ENCODE measurements at places on chromosomes 12 and 14.

DNA sequence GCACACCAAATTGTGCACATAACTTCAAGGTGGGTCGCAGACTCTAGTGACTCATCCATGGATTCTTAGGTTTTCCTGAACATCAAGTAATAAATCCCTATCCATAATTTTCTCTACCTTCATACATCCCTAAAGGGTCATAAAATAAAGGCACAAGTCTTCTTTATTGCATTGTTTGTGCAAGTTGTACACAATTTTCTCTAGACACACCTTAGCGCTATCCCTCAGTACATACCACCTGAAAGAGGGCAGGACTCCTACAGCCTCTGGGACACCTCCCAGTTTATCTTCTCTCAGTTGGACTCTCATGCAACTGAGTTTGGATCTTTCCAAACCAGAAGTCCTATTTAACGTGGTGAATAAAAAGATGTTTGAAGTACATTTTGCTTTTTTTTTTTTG is 168.5 kb upstream of the BMP4 start:
- no peak for DNase-seq

- DNase-seq, result no peak
These were observed 13.6 kb downstream of the MED13L start for GRCh38 chr12:116263844-116264243.

DNA sequence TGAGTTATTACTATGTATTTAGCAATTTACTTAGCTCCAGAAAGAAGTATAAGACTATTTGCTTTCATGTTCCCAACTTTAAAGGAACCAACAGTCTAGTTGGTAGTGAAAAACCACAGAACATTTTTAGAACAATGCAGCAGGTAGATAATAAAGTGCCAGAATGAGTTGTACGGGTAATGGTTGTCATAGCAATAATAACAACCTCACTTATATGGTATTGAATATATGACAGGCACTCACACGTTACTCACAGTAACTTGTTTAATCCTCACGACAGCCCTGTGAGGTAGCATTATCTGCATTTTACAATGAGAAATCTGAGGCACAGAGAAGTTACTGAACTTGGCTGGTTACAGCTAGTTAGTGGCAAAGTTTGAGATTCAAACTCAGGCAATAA is 10.6 kb upstream of the GAPDH start:
- DNase-seq, result no peak

- DNase-seq, result peak; percentile 59
These were observed 790 bp downstream of the SSH1 start for GRCh38 chr12:108856428-108857157.

DNA sequence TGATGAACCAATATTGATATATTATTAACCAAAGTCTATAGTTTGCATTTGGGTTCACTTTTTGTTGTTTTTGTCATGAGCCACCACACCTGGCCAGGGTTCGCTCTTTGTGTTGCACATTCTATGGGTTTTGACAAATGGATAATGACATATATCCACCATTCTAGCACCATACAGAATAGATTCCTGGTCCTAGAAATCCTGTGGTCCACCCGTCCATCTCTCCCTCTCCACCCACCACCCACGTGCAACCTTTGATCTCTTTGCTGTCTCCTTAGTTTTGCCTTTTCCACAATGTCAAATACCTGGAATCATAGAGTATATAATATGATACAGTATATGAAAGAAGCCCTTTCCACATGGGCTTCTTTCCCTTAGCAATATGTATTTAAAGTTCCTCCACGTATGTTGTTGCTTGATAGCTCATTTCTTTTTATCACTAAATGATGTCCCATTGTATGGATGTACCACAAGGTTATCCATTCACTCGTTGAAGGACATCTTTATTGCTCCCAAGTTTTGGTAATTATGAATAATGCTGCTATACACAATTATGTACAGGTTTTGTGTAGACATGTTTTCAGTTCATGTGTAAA is 7.4 kb downstream of the RPL6 start:
- DNase-seq, result no peak

- DNase-seq, result no peak
These were observed 4.7 kb upstream of the GPATCH2L start for GRCh38 chr14:76146976-76147375.

GRCh38 chr12:69070319-69071090 is 137.5 kb upstream of the CPM start:
- peak; percentile 62 for DNase-seq

- DNase-seq, result no peak
These were observed 1500.2 kb upstream of the FLRT2 start for GRCh38 chr14:84029720-84030119.

- no peak for DNase-seq
These were observed 135.6 kb downstream of the BCL11B start for GRCh38 chr14:99136401-99136800.

Data from CD4-positive, alpha-beta T cell treated with Interferon alpha-2 for 1 hour (primary cell).